ENCODE measurements at places on chromosomes 3 and 15. TPM values are rescaled to one million over a fixed set of nuclear protein-coding genes. Genes with fewer than 3 reads are reported as not detected.
A peak's percentile ranks its signal among the peaks of the same experiment; 100 is the strongest.

DNA sequence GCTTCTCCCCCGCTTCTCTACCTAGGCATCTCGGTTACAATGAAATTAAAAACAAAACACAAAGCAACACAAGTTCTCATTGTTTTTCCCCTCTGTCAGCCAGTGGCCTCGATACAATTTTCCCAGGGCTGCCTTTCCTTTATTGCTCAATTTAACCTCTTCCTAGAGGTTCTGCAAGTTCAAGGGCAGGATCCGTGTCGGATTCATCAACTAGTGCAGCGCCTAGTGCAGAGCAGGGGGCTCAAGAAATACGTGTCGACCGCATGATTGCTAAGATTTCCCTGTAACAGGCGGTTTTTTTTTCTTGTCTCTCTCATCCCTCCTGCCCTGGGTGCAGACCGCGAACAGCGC is 1.4 kb upstream of the BHLHE40 start:
- H3K4me3 ChIP-seq = peak overlapping the region; percentile 39
- H3K27me3 ChIP-seq = no peaks in the 10 kb centered on the region
- peak overlapping the region; percentile 95 for H3K27ac ChIP-seq
- no peak for DNase-seq

GRCh38 chr15:74423431-74424257 is 10.1 kb downstream of the SEMA7A start:
- no peak for DNase-seq
- no peak overlapping the region for H3K27ac ChIP-seq
- no peak overlapping the region for H3K4me3 ChIP-seq
- no peaks in the 10 kb centered on the region for H3K4me1 ChIP-seq
- no peaks in the 10 kb centered on the region for H3K27me3 ChIP-seq
- H3K36me3 ChIP-seq = no peaks in the 10 kb centered on the region

DNA sequence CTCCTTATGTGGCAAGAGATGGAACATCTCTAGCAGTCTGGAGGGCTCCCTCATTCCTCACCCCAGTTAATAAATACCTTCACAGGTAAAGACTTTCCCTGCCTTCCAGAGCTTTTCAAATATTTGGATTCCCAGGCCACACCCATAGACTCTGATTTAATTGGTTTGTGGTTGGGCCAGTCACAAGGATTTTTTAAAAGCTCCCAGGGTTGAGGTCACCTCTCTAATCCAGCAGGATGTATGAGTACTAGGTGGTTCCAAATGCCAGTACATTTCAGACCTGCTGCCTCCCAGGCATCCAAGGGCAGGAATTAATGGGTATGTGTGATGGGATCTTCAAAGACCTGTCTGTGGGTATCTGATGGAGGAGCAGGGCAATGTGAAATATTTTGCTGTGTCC is 312.8 kb downstream of the CLSTN2 start:
- no peaks in the 10 kb centered on the region for H3K4me1 ChIP-seq
- H3K27me3 ChIP-seq = no peaks in the 10 kb centered on the region
- no peak overlapping the region for H3K4me3 ChIP-seq
- no peak overlapping the region for H3K27ac ChIP-seq
- no peak for DNase-seq

The NAA50 gene
- 107 TPM for total RNA-seq

GRCh38 chr3:178329936-178330335 is 206.3 kb upstream of the KCNMB2 start:
- no peak overlapping the region for H3K27ac ChIP-seq
- no peaks in the 10 kb centered on the region for H3K4me1 ChIP-seq
- no peaks in the 10 kb centered on the region for H3K27me3 ChIP-seq
- no peaks in the 10 kb centered on the region for H3K36me3 ChIP-seq
- DNase-seq = no peak

- H3K36me3 ChIP-seq = peaks cover 6% of the 10 kb centered on the region
- no peak overlapping the region for H3K27ac ChIP-seq
- no peaks in the 10 kb centered on the region for H3K4me1 ChIP-seq
- H3K27me3 ChIP-seq = no peaks in the 10 kb centered on the region
- no peak overlapping the region for H3K4me3 ChIP-seq
Observed at GRCh38 chr3:11306817-11307589, 34.8 kb downstream of the ATG7 start.

DNA sequence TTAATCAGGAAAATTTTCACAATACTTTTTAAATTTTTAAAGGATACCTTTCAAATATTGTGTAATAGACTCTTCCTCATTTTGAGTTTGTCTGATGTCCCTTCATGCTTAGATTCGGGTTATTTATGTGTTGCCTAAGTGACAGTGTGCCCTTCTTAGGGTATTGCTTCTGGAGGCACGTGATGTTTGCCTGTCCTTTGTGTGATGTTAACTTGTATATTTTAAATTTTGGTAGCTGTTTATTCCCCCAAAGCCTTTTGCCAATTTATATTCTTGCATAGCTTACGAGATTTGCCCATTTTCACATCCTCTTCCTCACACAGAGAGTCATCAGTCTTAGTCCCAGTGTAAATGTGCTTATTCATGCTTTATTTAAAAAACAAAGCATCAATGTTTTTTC is 433.1 kb downstream of the EPHB1 start:
- no peaks in the 10 kb centered on the region for H3K36me3 ChIP-seq
- H3K27me3 ChIP-seq = no peaks in the 10 kb centered on the region
- H3K27ac ChIP-seq = no peak overlapping the region
- no peak for DNase-seq

DNA sequence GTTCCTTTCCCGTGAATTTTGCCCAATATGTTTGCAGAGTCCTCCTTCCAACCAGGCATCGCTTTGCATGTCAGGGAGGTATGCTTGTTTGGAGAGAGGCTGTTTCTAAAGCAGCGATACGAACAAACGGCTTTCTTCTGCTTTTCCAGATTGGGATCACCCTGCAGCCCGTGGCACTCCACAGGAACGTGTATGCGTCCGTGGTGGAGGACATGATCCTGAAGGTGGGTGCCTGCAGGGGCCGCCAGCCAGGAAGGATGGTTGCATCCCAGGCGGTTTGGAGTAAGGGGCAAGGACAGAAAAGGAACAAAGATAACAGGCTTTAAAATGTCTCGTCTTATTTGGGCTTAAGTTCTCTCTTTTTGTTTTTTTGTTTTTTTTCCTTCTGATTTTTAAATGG is 17.5 kb downstream of the MAP6D1 start:
- peaks cover 9% of the 10 kb centered on the region for H3K36me3 ChIP-seq
- H3K27me3 ChIP-seq = no peaks in the 10 kb centered on the region
- DNase-seq = no peak
- H3K4me1 ChIP-seq = no peaks in the 10 kb centered on the region
- H3K4me3 ChIP-seq = no peak overlapping the region

GRCh38 chr3:90032980-90033641 is 925.7 kb downstream of the EPHA3 start:
- no peak for DNase-seq
- no peaks in the 10 kb centered on the region for H3K27me3 ChIP-seq
- H3K4me3 ChIP-seq = no peak overlapping the region
- no peaks in the 10 kb centered on the region for H3K4me1 ChIP-seq
- no peak overlapping the region for H3K27ac ChIP-seq

GRCh38 chr3:50637945-50638344 is 21.0 kb downstream of the MAPKAPK3 start:
- DNase-seq = no peak
- no peak overlapping the region for H3K4me3 ChIP-seq
- H3K4me1 ChIP-seq = no peaks in the 10 kb centered on the region
- H3K27me3 ChIP-seq = no peaks in the 10 kb centered on the region

All from colonic mucosa (tissue), 4 donors.